ENCODE measurements at places on chromosomes 4 and X.

- DNase-seq: no peak
Measured at GRCh38 chrX:49209434-49210251, 9.7 kb upstream of the SYP start.

DNA sequence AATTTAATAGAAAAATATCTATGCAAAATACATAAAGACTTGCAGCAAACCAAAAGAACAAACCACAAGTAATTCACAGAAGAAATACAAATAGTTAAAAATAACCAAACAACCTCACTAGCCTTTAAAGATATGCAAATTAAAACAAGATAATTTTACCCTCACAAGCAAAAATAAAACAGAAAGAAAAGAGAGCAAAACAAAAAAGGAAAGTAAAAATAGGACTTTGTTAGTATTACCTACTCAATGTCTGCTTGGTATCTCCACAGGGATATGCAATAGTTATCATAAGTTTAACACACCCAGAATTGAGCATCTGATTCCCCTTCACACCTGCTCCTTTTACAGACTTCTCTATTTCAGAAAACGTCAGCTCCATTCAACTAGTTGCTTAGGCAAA lies 737.5 kb upstream of the MAGEB2 start:
- DNase-seq: no peak

DNA sequence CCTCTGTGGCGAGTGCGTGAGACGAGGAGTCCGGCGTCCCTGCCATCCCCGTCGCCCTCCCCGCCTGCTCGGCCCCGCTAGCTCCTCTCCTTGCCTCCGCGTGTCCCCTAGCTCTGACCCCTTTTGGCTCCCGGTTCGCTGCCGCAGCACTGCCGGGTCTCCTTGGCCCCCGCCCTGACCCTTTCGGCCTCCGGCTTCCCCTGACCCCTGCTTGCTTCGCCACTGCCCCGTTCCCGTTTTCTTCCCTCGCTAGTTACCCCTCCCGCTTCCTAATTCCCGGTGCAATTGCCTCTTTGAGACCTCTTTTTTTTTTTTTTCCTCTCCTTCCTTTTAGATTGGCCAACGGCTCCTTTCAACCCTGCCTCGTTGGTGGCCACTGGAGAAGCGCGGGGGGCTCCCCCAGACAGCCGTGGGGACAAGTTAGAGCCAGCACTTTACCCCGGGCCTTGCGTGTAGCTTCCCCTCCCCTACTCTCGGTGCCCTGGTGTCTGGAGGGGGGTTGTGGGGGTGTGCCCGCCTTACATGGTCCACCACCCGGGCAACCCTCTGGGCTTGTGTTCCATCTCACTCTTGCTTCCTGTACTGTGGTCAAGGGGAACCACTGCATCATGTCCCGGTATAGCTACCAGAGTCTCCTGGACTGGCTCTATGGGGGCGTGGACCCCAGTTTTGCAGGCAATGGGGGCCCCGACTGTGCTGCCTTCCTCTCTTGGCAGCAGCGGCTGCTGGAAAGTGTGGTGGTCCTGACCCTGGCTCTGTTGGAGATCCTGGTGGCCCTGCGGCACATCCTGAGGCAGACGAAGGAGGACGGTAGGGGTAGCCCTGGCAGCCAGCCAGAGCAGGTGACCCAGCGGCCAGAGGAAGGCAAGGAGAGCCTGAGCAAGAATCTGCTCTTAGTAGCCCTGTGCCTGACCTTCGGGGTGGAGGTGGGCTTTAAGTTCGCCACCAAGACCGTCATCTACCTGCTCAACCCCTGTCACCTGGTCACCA lies 548 bp downstream of the TMEM164 start:
- DNase-seq: no peak

DNA sequence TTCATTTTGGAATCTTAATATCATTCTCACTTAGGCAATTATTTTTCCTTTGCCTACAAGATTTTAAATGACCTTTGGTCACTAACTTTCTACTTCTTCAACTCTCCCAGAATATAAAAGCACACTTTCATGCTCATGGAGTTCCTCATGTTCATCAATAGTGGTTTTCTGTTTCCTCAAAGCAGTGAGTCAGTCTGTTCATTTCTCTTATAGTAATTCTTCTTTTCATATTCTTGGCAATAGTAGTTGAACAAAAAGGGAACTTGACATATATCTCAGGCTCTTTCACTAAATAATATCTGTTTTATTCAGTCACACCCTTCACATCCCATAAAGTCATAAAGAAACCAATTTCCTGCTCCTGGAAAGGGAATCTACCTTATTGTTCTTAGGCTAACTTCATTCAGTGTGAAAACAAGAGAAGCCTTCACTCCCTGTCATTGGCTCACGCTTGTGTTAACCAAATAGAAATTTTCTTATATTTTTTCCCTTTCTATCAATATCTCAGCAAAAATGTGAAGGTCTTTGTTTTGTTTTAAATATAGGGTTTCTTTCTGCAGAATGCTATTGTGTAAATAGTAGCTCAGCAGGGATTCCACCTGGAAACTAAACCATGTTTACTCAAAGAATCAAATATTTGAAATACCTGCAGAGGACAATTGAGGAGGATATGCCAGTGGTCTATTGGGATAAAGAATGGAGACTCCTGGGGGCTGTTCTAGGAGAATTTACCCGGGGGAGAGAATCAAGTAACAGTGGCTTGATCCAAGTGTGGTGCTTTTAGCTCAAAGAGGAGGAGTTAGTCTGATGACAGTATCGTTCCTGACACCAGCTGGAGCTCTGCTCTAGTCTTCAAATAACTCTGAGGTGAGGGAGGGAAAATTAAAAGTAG lies 13.4 kb upstream of the TNIP3 start:
- no peak for DNase-seq

Measured in D721Med (cell line).